ENCODE measurements at places on chromosomes 4 and X. TPM values are rescaled to one million over a fixed set of nuclear protein-coding genes. Genes with fewer than 3 reads are reported as not detected.
A peak's percentile ranks its signal among the peaks of the same experiment; 100 is the strongest.

GRCh38 chr4:112140536-112140935 is 4.7 kb upstream of the FAM241A start:
- H3K36me3 ChIP-seq = no peaks in the 10 kb centered on the region
- no peaks in the 10 kb centered on the region for H3K4me1 ChIP-seq
- H3K27me3 ChIP-seq = peaks cover 2% of the 10 kb centered on the region
- no peak overlapping the region for H3K27ac ChIP-seq
- peak; percentile 70 for DNase-seq
- no peak overlapping the region for H3K4me3 ChIP-seq

- no peak overlapping the region for H3K27ac ChIP-seq
- no peaks in the 10 kb centered on the region for H3K27me3 ChIP-seq
- no peaks in the 10 kb centered on the region for H3K4me1 ChIP-seq
- no peak overlapping the region for H3K4me3 ChIP-seq
Observed at GRCh38 chr4:100414016-100414790, 103.6 kb downstream of the EMCN start.

GRCh38 chrX:9635803-9636202 is 129.8 kb downstream of the GPR143 start:
- H3K4me1 ChIP-seq = no peaks in the 10 kb centered on the region
- H3K36me3 ChIP-seq = no peaks in the 10 kb centered on the region
- DNase-seq = no peak
- no peaks in the 10 kb centered on the region for H3K27me3 ChIP-seq
- no peak overlapping the region for H3K27ac ChIP-seq

Gene TMSB15A
- 0.29 TPM for total RNA-seq

All from osteoblast (primary cell).